HEK293T (cell line): ENCODE measurements at places on chromosomes 7 and 10.

DNA sequence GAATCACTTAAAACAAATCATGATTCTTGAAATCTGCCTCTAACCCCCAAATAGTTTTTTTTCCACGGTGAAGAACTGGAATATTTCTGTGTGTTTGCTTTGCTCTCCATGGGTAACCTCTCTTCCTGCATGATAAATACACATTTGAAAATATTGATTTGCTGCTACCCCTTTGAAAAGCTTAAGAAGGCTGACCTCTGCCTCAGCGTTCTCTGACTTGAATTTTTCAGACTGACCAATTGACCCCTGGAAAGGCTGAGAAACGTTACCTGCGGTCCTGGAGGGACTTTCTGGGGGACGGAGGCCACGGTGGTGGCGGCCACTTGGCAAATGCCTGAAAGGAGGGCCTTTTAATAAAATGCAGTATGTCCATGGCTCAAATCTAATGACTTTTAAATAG, 520.2 kb downstream of the LRMDA start:
- no peak for DNase-seq

- DNase-seq = no peak
These were observed 284.5 kb upstream of the KLF6 start for GRCh38 chr10:4069491-4069890.

GRCh38 chr10:98533746-98534445, 87.2 kb upstream of the HPS1 start:
- DNase-seq = no peak

DNA sequence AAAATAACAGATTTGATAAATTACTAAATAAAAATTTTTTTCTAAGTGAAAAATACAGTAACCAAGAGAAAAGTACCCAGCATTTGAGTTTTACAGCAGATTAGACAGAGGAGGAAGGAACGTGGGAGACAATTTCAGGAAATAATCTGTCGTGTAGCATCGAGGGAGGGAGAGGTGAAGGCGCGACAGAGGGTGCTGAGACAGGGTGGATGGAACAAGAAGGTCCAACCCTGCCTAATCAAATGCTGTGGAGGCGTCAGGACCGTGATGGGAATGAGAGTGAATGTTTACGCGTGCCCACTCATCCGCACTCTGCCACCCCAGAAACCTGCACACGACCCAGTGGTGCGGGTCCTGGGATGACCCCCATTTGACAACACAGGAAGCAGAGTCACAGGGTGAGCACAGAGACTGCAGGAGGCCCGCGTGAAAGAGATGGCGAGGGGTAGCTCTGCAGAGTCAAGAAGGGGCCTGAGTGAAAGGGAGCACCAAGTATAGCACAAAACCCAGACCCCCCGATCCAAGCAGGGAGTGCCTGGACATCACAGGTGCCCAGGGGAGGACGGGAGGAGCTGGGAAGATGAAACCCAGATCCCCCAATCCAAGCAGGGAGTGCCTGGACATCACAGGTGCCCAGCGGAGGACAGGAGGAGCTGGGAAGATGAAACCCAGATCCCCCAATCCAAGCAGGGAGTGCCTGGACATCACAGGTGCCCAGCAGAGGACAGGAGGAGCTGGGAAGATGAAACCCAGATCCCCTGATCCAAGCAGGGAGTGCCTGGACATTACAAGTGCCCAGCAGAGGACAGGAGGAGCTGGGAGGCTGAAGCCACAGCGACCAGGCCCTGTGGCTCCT, 558.9 kb downstream of the DNAJB6 start:
- DNase-seq = no peak

- DNase-seq = no peak
These were observed 181.2 kb upstream of the ITGB1 start for GRCh38 chr10:33139181-33139646.

DNA sequence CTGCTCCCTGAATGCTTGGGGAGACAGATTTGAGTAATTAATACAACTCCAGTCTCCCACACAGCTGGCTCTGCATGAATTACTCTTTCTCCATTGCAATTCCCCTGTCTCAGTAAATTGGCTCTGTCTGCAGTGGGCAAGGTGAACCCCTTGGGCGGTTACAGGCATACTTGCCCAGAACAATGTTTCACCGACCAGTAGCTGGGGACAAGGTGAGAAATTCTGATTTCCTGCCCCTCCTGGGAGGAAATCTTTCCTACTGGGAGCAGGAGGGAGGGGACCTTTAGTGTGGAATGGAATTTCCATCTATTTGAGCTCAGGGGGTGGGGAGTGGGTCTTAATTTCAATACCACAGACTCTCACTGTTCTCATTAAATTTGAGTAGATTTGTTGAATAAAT, 42.2 kb upstream of the FZD9 start:
- DNase-seq = no peak

- no peak for DNase-seq
These were observed 399.5 kb upstream of the FOXK1 start for GRCh38 chr7:4282434-4283223.

GRCh38 chr10:1579671-1580070, 157.7 kb downstream of the ADARB2 start:
- DNase-seq = no peak

DNA sequence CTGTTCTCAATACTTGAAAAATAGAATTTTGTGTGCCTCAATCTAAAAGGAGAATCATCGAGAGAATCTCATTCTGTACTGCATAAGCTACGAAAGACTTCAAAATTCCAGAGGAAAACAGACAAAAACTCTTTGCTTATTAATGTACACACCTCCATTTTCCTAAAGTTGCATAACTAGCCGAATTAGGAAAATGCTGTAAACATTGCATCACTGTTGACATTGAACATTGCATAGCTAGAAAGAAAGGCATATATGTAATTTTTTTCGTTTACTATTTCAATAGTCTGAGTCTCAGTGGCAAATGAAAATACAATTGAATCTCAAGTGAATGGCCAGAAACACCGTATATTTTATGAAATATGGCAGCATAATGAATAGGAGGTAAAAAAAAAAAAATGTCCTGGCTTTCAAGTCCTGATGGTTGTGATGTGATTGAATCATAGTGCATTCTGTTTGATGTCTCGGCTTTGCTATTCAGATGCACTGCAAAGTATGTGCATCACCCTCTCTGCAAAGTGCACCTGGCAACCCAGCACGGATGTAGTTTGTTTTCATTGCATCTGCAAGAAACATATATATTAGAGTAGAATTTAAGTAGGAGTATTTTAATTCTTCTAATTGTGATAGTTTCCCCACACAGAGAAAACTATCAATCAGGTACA, 196.7 kb downstream of the VTI1A start:
- no peak for DNase-seq

DNA sequence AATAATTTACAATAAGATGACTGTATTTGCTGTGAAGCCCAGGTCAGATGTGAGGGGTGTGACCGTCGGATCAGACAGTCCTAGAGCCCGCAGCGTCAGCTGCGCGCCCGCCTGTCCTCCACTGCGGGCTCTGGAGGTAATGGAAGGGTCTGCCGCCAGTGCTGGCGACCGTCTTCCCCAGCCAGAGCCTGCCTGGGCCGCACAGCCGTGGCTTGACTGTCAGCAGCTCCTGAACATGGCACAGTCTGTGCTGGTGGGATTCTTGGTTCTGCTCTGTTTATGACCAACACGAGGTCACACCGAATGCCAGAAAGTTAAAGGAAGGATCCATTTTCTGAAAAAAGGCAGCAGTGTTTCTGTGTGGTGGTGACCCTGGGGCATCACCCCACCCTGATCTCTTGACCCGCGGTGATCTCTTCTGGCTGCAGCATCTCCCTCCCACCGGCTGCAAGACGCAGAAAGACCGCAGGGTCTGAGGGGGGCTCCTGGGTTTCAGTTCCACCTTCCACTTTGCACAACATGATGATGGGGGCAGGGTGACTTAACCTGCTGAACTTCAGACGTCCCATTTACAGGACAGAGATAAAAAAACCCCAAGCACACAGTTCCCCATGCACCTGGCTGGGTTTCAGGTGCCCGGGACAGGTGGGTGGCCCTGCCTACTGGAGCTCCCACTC, 103.7 kb downstream of the DNAJB6 start:
- DNase-seq = no peak

DNA sequence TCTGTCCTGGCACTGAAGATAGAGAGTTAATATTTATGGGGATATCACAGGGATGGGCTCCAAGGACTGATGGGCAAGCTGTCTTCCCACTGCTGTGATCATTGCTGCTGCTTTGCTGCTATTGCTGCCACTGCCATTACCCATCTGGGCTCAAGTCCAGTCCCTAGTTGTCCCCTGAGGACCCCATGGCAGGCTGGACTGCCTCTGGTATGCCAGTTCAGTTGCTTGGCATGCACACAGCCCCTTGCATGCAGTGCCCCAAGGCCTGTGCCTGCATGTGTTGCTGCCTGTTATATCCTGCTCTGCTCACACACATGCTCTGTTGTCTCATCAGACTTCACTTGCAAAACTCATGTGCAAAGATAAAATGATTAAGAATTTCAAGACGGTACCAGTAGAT, 109.5 kb downstream of the ADRA2A start:
- no peak for DNase-seq

- DNase-seq = no peak
These were observed 48.1 kb downstream of the ITPRID1 start for GRCh38 chr7:31562002-31562401.

- peak; percentile 69 for DNase-seq
These were observed 34.1 kb downstream of the LRRC20 start for GRCh38 chr10:70348228-70348850.

DNA sequence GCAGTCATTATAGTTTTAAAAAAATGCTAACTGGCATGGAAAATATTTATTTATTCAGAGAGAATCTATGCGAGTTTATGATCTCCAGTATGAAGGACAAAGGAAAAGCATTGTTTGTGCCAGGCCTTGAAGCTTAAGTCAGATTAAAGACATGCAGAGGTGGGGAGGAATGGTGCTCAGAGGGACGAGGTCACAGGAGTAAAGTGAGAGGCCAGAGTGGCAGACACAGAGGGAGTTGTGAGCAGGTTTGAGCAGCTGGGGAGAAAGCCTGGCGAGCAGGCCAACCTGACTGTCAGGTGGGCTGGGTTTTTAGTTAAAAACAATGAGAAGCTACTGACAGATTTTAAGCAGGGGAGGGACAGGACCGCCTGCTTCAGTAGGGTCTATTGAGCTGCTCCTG, 6.8 kb upstream of the CCNY start:
- no peak for DNase-seq

DNA sequence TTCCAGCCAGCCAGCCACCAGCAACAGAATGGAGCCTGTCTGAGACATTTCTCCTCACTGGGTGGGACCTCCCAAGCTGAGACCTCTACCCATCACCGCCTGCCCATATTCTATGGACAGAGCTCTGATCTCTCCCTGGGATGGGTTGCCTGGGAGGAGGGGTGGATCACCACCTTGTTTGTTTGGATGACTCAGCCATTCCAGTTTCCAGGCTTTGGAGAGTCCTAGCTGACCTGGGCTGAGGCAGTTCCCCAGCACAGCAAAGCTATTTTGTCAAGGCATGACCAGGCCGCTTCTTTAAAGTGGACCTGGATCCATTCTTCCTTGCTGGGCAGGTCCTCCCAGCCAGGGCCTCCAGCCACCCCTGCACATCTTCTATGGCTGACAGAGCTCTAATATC, 982.3 kb downstream of the DNAJB9 start:
- no peak for DNase-seq

DNA sequence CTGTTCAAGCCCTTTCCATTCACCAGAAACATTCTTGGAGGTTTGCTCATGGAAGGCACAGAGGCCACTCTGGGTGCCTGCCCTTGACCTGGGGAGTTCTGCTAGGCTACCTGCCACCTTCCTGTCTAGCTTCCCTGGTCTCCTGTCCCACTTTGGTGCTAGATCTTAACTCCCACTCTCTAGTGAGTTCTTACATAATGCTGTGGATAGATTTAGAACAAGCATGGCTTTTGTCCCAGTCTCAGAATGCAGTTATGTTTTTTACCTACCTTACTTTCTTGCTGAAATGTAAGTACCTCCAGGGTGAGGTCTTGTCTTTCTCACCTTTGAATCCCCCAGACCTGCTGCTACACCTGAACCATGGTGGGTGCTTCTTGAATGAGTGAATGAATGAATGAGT, 1252.3 kb downstream of the TYW1 start:
- DNase-seq = no peak

GRCh38 chr7:24715171-24715570, 42.1 kb downstream of the GSDME start:
- no peak for DNase-seq

DNA sequence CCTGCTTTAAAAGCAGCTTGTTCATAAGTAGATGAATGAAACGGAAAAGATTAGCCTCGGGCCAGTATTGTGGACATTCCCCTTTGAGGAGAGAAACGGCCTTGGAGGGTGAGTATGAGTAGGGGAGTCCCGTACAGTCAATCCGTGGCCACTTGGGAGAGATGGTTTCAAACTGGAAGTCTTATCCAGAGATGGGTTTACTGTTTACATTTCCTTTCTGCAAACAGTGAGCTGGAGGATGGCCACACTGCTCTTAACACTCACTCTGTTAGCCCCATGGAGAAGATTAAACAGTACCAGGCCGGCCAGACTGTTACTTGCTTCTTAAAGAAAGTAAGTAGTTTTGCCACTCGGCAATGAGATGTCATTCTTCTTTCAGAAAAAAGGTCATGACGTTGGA, 20.3 kb downstream of the CALHM2 start:
- DNase-seq = no peak

DNA sequence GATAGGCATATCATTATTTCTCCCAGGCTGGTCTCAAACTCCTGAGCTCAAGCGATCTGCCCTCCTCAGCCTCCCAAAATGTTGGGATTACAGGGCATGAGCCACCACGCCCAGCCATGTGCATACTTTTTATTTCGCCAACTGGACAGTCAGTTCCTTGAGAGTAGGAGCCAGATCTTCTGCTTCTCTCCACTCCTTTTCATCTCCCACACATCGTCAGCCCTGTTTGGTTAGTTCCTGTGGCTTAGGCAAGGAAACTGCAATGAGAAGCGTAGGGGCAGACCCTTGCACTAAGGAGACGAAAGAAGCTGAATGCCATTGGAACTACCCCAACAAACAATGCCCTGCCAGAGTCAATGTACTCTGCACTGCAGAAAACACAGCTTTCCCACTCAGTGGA, 178.2 kb downstream of the TRIL start:
- DNase-seq = no peak

- no peak for DNase-seq
These were observed 15.6 kb downstream of the ALDH18A1 start for GRCh38 chr10:95640891-95641315.

DNA sequence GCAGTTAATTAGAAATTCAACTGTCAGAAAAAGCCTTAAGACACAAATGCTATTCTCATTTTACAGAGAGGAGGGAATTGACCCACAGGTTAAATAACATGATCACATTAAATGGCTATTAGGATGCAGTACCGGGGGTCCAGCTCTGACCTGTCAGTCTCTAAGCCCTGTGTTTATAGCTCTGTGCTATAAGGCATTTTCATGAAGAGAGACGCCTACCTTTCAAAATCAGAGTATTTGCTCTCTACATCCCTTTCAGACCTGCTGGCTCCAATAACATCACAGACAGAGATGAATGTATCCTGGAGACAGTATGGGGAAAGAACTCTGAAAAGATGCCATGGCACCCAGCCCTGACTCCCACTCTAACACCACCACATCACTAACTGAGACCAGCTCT, 189.9 kb upstream of the PRSS58 start:
- no peak for DNase-seq

DNA sequence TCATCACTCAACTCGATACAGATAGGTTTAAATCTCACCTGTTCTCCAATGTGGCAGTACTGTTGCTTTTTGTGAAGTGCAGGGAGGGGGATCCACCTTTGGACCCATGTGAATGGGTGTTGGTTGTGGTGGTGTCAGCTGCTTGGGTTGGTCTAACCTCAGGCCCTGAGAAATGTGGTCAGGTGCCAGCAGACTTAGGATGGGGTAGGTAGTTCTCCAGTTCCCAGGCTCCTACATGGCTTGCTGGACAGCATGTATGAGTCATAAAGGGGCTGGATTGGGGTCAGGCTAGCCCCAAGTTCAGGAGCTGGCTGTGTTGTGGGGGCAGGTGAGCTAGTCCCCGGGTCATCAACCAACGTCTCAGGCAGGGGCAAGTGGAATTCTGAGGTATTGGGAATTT, 472.6 kb upstream of the CNTNAP2 start:
- DNase-seq = no peak
